Chondrocyte (in vitro differentiated cells): ENCODE measurements at places on chromosomes 11 and 22. TPM values are rescaled to one million over a fixed set of nuclear protein-coding genes. Genes with fewer than 3 reads are reported as not detected.

GRCh38 chr11:104402812-104403521 lies 239.0 kb upstream of the PDGFD start:
- no peak overlapping the region for H3K27ac ChIP-seq
- DNase-seq, result no peak
- H3K27me3 ChIP-seq, result no peaks in the 10 kb centered on the region
- no peaks in the 10 kb centered on the region for H3K36me3 ChIP-seq
- H3K4me3 ChIP-seq, result no peak overlapping the region

DNA sequence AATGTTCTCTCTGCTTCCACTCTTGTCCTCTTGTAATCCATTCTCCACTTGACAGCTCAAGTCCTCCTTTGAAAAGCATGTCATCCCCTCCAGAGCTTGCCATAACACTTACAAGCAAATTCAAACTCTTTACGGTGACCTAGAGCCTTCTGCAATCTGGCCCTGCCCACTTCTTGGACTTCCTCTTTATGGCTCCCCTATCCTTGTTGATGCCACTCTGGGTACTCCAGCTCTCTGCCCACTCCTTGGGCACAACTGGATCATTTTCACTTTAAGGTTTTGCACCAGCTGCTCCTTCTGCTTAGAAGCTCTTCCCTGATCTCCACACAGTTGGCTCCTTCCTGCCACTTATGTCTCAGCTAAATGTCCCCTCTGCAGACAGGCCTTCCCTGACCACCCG lies 217.9 kb downstream of the DSCAML1 start:
- no peaks in the 10 kb centered on the region for H3K36me3 ChIP-seq
- H3K4me3 ChIP-seq, result no peak overlapping the region
- H3K27ac ChIP-seq, result no peak overlapping the region
- peaks cover 6% of the 10 kb centered on the region for H3K4me1 ChIP-seq

Gene RAG2
- not detected in 3 replicates for total RNA-seq

DNA sequence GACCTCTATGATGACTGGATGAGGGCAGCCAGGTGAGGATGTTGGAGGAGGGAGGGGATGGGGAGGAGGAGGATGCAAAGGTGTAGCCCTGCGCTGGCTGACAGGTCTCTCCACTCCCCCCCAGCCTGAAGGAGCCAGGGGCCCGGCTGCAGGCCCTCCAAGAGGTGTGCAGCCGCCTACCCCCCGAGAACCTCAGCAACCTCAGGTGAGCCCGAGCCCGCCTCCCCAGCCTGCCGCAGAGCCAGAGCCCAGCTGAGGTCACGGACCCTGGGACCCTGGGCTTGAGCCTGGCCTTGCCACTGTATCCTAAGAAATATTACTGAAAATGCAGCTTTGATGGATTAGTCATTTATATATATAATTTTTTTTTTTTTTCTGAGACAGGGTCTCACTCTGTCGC lies 7.8 kb downstream of the SH3BP1 start:
- H3K27ac ChIP-seq, result no peak overlapping the region
- no peaks in the 10 kb centered on the region for H3K36me3 ChIP-seq
- peaks cover 3% of the 10 kb centered on the region for H3K4me1 ChIP-seq

- H3K4me1 ChIP-seq, result no peaks in the 10 kb centered on the region
- H3K4me3 ChIP-seq, result no peak overlapping the region
- H3K27me3 ChIP-seq, result peaks cover 11% of the 10 kb centered on the region
- no peaks in the 10 kb centered on the region for H3K36me3 ChIP-seq
- H3K27ac ChIP-seq, result no peak overlapping the region
Measured at GRCh38 chr11:44825058-44825785, 98.5 kb downstream of the TSPAN18 start.

DNA sequence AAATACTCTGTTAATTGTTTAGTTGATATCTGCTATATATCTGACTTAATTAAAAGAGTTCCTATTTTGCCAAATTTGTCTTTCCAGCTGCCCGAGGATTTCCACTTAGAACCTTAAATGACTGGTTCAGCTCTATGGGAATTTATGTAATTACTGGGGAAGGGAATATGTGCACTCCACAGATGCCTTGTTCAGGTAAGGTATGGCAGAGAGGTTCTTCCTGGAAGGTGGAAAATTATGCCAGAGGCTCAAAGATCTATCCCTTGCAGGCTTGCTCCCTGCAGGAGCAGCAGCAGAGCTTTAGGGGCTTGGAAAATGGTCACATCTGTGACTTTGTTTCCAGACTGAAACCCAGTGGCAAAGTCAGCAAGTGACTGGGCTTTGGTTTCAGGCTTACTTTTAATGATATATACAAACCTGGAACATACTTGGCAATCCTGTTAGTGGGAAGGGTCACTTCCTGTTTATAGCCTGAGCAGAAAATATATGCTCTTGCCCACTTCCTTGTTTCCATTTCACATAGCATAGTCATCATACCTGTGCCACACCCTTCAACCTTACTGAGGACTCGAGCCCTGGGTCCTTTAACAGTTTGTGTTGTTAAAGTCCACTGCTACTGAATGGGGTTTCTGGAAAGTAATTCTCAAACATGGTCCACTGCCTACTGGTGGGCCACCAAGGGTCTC lies 23.7 kb downstream of the WBP2NL start:
- no peaks in the 10 kb centered on the region for H3K4me1 ChIP-seq
- H3K36me3 ChIP-seq, result no peaks in the 10 kb centered on the region
- H3K4me3 ChIP-seq, result no peak overlapping the region

DNA sequence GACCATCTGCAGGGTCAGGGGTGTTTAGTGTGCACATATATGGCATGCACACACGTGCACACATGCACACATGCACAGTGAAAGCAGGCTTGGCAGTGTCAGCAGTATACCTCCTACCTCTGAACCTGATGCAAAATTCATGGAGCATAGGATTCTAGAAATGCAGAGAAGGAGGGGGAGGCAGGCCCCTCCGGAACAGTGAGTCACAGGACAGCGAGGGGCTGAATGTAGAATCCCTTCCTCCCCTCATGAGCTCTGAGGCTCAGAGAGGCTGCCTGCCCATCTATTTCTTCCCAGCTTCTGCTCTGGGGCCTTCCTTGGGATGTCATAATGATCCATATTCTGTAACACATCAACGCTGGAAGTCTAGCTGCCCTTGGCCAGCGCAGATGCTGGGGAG lies 66.7 kb upstream of the NECTIN1 start:
- H3K27me3 ChIP-seq, result peaks cover 8% of the 10 kb centered on the region
- H3K4me1 ChIP-seq, result peaks cover 56% of the 10 kb centered on the region
- H3K27ac ChIP-seq, result peak overlapping the region; percentile 88
- no peaks in the 10 kb centered on the region for H3K36me3 ChIP-seq

DNA sequence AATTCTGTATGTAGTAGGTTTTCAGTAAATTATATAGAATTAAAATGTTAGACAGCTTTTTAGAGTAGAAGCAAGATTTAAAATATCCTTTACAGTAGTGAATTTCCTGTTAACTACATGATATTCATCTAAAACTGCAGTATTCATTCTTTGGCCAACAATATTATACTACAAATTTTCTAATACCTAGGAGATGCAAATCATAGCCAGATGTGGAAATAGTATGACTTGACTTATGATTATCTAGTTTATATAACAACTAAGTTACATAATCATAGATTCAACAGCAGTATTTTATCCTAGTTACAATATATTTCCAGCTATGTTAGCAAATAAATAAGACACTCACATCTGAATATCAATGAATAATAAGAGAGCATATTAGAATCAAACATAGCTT lies 163.2 kb downstream of the MSANTD4 start:
- H3K27me3 ChIP-seq, result peaks cover 35% of the 10 kb centered on the region
- no peaks in the 10 kb centered on the region for H3K36me3 ChIP-seq
- no peak overlapping the region for H3K27ac ChIP-seq
- H3K4me1 ChIP-seq, result no peaks in the 10 kb centered on the region

DNA sequence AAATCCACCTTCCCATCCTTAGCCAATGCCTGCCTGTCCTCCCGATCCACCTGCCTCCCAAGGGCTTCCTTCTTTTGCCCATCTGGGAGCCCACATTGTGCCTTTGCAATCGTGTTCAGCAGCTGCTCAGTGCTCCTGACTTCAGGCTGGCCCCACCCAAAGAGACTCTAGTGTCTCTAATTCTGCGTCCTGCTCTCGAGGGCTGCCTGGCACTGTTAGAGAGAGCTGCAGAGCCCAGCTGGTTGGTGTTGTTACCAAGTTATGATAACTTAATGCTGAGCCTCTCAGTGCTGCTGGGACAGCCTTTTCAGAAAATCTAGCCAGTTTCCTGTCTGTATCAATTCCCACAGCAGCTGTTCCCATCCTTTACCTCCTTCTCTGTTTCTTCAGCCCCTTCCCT lies 69.1 kb downstream of the MICAL2 start:
- peaks cover 15% of the 10 kb centered on the region for H3K36me3 ChIP-seq
- DNase-seq, result no peak
- no peak overlapping the region for H3K4me3 ChIP-seq
- H3K27me3 ChIP-seq, result no peaks in the 10 kb centered on the region

DNA sequence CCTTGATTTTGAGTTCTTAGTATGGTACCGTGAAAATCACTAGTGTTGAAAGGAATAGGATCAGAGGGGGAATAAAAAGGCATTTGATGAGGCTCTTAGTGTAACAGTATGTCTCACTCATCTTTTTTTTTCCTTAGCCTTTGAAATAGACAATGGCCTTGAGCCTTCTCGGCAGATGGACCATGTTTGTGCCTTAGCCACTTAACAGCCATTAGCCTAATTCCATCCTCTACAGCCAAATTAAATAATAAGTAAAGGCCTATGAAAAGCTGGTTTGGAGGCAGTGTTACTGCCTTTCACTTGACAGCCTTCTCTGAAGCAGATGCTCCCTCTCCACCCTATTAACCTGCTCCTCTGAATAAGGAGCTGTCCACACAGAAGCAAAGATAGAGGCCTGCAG lies 580.7 kb downstream of the NTM start:
- H3K27me3 ChIP-seq, result no peaks in the 10 kb centered on the region
- H3K36me3 ChIP-seq, result no peaks in the 10 kb centered on the region
- H3K27ac ChIP-seq, result no peak overlapping the region
- peaks cover 11% of the 10 kb centered on the region for H3K4me1 ChIP-seq
- no peak overlapping the region for H3K4me3 ChIP-seq

Gene MFRP
- not detected in 3 replicates for total RNA-seq

Gene ROM1
- total RNA-seq, result 2.4 to 5.8 TPM (median 3.5 TPM) in 3 replicates

DNA sequence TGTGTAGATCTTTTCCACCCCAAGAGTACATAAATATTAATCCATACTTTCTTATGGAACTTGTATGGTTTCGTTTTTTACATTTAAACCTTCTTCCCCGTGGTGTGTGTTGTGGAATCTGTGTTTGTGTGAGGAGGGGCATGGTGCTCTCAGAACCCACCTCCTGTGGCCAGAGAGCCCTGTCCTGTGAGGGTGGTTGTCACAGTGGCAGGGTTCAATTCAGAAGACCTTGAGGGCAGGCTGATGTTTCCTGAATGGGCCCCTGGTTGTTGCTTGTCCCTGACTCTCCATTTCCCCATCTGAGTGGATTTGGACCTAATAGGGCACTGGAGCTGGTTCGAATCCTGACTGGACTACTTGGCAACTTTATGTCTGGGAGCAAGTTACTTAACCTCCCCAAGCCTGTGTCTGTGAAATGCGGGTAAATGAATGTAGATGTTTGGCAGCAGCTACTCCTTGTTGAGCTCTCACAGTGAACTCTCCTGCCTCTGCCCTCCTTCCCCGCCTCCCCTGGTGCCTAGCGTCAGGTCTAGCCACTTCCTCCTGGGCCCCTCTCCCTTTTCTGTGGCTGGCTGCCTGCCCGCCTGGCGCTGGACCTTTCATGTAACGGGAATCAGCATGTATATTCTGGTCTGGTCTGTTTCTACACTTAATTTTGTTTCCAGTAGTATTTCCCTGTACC lies 7.3 kb downstream of the NEAT1 start:
- H3K27ac ChIP-seq, result peak overlapping the region; percentile 100
- H3K4me3 ChIP-seq, result peak overlapping the region; percentile 82
- H3K27me3 ChIP-seq, result no peaks in the 10 kb centered on the region
- H3K4me1 ChIP-seq, result peaks cover 92% of the 10 kb centered on the region
- DNase-seq, result no peak
- peaks cover 39% of the 10 kb centered on the region for H3K36me3 ChIP-seq

Gene ASPHD2
- 5.5 to 6.9 TPM (median 6.8 TPM) in 3 replicates for total RNA-seq

DNA sequence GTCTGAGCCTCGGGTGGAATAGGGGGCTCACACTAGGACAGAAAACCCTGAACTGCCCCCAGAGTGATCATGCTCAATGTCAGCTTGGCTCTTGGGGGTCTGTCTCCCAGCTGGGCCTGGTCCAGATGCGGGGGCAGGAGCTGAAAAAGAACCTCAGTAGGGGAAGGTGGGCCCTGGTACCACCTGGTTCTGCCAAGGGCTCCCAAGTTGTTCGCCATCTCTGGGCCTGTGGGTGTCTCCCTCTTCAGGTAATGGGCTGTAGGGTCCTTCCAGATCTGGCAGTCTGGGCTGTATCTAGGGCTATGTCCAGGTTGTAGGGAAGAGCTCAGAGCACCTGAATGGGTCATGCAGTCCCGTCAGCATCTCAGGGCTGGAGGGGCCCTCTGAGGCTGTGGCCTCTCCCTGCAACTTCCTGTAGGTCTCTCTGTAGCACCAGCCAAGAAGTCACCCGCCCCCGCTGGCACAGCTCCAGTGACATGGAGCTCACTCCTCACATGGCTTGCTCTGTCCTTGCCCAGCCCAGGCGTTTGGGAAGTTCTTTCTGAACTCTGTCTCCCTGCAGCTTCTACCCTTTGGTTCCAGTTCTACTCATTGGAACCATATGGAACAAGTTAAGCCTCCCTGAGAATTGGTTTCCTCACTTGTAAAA lies 33.0 kb upstream of the SOX10 start:
- no peak overlapping the region for H3K4me3 ChIP-seq
- H3K36me3 ChIP-seq, result no peaks in the 10 kb centered on the region

Gene SLC22A6
- not detected in 3 replicates for total RNA-seq

DNA sequence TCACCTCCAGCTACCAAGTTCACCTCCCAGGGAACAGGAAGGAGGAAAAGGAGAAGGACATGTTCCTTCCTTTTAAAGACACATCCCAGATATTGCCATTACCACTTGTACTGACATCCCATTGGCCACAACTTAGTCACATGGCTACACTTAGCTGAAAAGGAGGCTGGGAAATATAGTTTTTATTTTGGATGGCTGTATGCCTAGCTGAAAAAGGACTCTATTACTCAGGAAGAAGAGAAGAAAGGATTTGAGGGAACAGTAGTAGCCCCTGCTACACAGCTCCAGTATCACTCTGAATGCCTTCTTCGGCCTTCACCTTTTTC lies 2.1 kb upstream of the APOA5 start:
- H3K36me3 ChIP-seq, result no peaks in the 10 kb centered on the region
- peaks cover 6% of the 10 kb centered on the region for H3K4me1 ChIP-seq
- no peaks in the 10 kb centered on the region for H3K27me3 ChIP-seq
- H3K4me3 ChIP-seq, result no peak overlapping the region
- no peak overlapping the region for H3K27ac ChIP-seq

Gene MS4A8
- not detected in 3 replicates for total RNA-seq

Gene POU2AF2
- not detected in 3 replicates for total RNA-seq

- H3K4me1 ChIP-seq, result peaks cover 16% of the 10 kb centered on the region
- H3K27ac ChIP-seq, result peak overlapping the region; percentile 17
- peaks cover 6% of the 10 kb centered on the region for H3K36me3 ChIP-seq
- H3K27me3 ChIP-seq, result no peaks in the 10 kb centered on the region
- no peak overlapping the region for H3K4me3 ChIP-seq
- DNase-seq, result no peak
Measured at GRCh38 chr22:29635734-29636357, 32.4 kb downstream of the NF2 start.
